ENCODE measurements at places on chromosomes 1 and 21.

DNA sequence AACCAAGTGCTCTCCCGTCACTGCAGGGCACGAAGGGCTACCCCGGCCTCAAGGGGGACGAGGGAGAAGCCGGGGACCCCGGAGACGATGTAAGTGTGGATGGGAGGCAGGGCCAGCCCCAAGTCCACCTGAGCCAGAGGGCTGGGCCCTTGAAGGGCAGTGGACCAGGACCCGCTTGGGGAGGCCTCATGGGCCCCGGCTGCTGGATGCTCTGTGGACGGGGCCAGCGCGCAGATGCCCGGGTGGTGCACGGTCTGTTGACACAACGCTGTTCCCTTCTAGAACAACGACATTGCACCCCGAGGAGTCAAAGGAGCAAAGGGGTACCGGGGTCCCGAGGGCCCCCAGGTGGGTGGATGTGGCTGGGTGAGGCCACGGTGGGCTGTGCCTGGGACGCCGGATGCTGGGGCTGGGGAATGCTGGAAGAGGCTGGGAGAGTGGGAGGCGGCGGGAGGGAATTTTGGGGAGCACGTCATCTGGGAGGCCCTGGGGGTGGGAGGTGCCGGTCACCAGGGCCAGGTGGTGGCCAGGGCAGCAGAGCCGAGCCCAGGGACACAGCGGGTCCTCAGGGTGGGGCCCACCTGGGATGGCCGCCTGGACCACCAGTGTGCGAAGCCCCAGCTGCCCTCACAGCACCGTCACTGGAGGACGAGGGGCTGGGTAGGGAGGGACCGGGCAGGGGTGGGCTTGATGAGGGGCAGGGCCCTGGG, 17.5 kb downstream of the COL6A1 start:
- no peak for DNase-seq

- DNase-seq, result peak; percentile 34
These were observed 150.6 kb upstream of the ZC3H12A start for GRCh38 chr1:37323486-37324377.

- DNase-seq, result peak; percentile 47
These were observed at the start of gene GPX7 for GRCh38 chr1:52601991-52602855. TSS of gene GPX7 (plus strand) at chr1:52602371. CDS start at chr1:52602410, 39 bp downstream.

GRCh38 chr1:159197561-159198557, 6.8 kb upstream of the ACKR1 start:
- DNase-seq, result peak; percentile 88

- DNase-seq, result peak; percentile 37
These were observed 459 bp downstream of the FOXE3 start for GRCh38 chr1:47416319-47417169.

- no peak for DNase-seq
These were observed 368.0 kb downstream of the SETD4 start for GRCh38 chr21:35692311-35692710.

GRCh38 chr1:166843769-166844596, 4.7 kb downstream of the POGK start:
- no peak for DNase-seq

DNA sequence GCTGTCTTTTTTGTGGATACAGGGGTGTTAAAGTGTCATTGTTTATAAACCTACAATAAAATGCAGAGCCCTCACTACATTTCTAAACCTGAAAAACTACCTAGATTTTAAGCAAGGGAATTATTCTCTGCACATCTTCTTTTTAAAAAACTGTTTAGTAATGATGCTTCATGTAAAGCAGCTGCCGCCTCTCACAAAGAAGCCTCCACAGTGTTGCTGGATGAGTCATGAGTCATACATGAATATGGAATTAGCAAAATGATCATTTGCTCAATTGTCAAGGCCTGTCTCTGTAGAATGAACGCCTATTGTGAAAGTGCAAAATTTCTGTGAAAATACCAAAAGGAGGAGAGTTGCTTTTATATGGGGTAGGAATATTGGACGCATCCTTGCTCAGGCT, 259.5 kb upstream of the CHRM3 start:
- DNase-seq, result no peak

- no peak for DNase-seq
These were observed 41.2 kb upstream of the ADARB1 start for GRCh38 chr21:45032977-45033710.

- DNase-seq, result no peak
These were observed 11.0 kb downstream of the AHCYL1 start for GRCh38 chr1:109995536-109995935.

GRCh38 chr1:40853113-40853884, 8.9 kb downstream of the CITED4 start:
- DNase-seq, result no peak

GRCh38 chr1:59078070-59078800, 218.7 kb upstream of the FGGY start:
- DNase-seq, result peak; percentile 54

DNA sequence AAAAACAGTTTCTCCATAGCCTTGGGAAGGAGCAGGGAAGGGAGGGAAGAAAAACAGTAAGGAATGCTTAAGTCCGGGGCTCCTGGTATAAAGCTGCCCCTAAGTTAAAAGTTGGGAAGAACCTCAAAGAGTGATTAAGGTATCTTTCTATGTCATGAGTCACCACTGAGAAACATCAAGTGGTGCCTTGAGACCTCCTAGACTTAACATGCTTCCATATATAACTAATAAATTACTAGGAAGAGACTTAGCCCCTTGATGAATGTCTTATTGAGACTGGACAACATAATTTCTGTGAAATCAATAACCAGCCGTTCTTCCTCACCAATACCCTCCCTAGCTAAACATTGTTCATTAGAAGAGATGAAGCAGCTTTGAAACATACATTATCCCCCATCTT, 121.8 kb upstream of the SLC44A3 start:
- no peak for DNase-seq

DNA sequence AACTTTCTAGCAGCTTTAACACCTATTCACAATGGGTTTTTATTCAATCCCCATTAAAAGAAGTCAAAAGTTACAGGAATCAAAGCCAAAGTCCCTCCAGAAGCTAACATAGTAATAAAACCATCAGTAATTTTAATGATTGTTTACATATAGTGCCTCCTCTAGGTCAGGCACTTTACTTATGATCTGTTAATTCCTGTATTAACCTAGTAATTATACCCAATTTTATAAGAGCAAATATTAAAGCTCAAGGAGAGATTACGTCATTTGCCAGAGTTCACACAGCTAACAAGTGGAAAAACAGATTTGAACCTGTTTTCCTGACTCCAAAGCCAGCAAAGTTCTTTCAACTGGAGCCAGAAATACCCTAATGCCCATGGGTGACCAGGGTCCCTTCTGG, 112.9 kb upstream of the F3 start:
- no peak for DNase-seq

- peak; percentile 59 for DNase-seq
These were observed 51.7 kb upstream of the EDEM3 start for GRCh38 chr1:184806296-184806721.

DNA sequence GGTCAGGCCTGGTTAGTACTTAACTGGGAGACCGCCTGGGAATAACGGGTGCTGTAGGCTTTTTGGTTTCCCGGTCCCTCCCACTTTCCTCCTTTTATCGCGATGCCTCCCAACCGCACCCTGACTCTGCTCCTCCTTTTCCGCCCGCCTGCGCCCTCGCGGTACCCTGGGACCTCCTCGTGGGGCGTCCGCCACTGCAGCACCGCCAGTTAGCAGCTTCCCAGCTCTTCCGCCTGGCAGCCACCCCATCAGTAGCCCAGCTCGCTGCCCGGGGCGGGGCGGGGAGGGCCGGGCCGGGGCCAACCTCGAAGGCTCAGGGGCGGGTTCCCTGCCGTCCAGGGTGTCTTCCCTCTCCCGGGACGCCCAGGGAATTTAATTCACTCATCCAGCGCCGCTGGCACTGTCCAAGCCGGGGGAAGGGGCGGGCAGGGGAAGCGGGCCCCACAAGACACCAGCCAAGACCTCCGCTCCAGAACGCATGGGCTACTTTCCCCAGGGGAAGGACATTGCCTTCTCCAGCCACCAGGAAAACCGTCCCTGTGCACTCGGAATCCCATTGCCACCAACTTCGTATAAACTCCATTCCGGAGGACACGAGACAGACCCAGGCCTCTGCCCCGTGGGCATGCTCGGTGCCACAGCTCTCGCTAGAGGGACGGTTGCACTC, 2.0 kb upstream of the ZNF678 start:
- DNase-seq, result no peak

DNA sequence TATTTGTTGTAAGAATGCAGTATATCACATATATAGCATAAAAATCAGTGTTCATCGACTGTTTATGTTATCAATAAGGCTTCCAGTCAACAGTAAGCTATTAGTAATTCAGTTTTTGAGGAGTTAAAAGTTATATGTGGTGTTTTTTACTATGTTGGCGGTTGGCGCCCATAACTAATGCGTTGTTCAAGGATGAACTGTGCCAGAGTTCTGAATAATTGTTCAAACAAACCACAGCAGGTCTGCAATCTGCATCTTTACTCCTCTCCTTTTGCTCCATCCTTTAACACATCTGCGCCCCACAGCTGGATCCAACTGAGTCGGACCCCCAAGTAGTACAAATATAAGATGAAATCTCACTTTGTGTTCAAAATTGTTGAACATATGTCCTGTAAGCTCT, 836.1 kb downstream of the LTN1 start:
- no peak for DNase-seq

DNA sequence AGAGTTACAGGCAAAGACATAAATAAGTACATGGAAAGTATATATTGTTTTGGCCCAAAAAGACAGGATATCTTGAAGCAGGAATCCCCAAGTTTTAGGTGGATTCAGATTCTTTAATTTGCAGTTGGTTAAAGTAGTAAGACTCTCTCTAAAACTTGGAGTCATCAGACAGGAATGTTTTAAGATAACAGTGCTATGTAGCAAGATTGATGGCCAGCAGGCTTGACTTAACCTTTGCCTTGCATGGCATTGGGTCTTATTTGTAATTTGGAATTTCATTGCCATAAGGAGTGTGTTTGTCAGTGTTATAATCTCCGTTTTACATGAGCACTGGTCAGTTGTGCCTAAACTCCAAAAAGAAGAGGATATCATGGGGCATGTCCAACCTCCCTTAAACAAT, 727.6 kb upstream of the CHRM3 start:
- no peak for DNase-seq
